ENCODE measurements at places on chromosomes 11 and 22. TPM values are rescaled to one million over a fixed set of nuclear protein-coding genes. Genes with fewer than 3 reads are reported as not detected.

DNA sequence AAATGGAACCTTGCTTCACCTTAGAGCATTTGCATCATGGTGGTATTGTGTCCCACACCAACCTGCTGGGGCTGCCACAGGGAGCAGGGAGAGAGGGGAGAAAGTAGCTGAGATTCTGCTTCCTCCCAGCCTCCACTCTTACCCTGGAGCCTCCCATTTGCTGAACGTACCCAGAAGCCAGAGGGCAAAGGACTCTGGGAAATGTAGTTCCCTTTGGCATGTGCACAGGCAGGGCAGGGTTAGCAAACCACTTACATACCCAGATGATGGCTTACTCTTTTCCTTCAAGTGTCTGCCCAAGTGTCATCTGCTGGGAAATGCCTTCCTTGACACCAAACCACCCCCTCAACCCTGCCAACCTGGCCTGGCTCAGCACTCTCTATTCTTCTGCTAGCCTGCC, 16.9 kb downstream of the SMIM38 start:
- no peak for DNase-seq

DNA sequence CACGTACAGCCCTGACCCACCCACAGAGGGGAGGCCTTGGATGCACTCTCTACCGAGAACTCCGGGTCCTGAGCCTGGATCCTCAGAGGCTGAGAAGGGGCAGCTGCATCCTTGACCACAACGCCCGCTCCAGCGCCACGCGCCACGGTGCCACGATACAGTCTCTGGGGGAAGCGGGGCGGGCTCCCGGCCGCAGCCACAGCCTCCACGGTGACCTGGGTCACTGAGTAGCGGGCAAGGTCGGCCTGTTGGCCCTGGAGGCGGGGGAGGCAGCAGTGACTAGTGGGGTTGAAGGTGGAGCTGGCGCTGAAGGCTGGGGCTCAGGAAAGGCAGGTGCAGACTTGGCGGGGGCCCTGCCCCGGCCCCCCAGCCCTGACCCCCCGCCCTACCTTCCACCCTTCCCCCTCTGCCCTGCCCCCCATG, 3.9 kb upstream of the IRF7 start:
- no peak for DNase-seq

DNA sequence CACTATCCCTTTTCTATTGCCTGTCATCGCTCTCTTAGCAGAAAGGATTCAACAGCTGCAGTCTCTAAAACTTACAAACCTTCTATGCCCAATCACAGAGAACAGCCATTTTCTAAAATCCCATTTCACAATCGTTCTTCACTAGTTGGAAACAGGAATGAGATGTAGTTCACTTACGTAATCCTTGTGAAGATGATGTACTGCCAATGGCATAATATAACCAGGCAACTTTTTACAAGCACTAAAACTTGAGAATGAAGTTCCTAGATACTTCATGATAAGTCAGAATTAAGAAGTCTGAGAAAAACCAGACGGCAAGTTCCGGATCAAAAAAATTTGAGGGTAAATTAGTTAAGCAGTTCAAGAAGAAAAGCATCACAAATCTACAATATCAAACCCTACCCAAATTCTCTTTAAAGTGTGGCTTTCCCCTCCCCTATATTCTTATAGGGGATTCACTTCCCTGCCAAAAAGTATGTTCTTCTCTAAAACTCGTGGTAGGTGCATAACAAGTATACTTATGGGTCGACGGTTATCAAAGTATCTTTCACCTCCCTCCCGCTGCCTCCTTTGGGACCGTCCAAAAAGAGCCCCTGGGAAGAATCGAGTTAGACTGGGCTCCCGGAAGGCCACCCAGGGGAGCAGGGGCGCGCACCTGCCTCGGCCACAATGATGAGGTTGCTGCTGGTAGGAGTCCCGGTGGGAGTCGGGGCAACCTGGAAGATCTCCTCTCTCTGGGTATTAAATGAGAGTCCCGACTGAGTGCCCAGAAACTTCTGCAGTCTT, 666 bp downstream of the MSANTD4 start:
- DNase-seq, result no peak

DNA sequence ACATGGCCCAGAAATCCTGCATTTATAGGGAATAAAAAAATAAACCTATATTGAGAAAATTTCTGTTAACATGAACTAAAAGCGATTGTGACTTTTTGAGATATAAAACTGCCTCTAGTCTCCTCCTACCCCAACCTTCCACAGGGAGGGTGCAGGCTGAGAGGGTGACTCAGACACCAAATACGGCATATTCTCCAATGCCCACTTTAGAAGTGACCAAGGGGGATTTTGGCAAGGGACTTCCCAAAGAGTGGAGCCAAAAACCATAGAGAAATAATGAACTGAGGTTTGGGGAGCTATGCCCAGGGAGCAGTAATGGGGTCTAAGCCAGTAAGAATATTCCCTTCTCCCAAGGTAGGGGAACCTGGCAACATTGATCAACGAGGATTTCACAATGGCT, 124.9 kb upstream of the ZC3H12C start:
- DNase-seq, result no peak

- no peak for DNase-seq
These were observed 98.0 kb downstream of the SLC36A4 start for GRCh38 chr11:93099806-93100205.

Gene MS4A12
- not detected for total RNA-seq

Gene RAB36
- 3.2 TPM for total RNA-seq

Gene MMP12
- total RNA-seq, result 0.29 TPM

Gene MYRF
- 0.42 TPM for total RNA-seq

Gene PHF21A
- 44.8 TPM for total RNA-seq
